ENCODE measurements at places on chromosomes 12 and 14. TPM values are rescaled to one million over a fixed set of nuclear protein-coding genes. Genes with fewer than 3 reads are reported as not detected.

- no peak for DNase-seq
These were observed 125.5 kb downstream of the DAAM1 start for GRCh38 chr14:59313658-59314608.

GRCh38 chr12:65742018-65743010 lies 82.0 kb upstream of the HMGA2 start:
- DNase-seq = peak; percentile 66

- no peak for DNase-seq
These were observed 24.5 kb upstream of the KIF21A start for GRCh38 chr12:39467432-39467870.

- DNase-seq = peak; percentile 12
These were observed 38.0 kb downstream of the ABCD2 start for GRCh38 chr12:39581592-39581991.

GRCh38 chr12:93404961-93405849 lies 27.5 kb downstream of the NUDT4 start:
- DNase-seq = no peak

DNA sequence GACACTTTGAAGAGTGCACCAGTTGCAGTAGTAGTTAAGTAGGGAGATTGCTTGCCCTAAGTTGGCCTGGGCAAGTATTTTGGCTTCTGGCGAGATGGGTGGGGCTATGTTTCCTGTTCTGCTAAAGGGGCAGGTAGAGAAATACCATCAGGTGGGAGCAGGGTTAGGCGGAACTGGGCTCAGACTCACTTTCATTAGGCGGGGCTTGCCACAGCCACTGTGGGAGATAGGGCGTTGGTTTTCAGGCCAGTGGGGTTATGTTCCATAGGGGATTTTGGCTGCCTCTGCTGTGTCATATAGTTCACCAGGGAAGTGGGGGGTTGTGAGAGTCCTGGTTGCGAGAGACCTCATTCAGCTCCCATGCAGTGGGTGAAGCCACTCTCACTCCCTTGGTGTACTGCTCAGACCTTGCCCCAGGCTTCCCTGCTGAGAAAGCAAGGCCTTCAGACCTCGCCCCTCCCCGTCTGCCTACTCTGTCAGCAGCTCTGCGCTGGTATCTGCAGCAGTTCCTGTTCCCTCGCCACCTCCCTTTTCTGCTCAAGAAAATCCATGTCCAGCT lies 43.3 kb downstream of the AEBP2 start:
- DNase-seq = no peak

- DNase-seq = peak; percentile 77
These were observed 147.9 kb upstream of the NCOR2 start for GRCh38 chr12:124715121-124715990.

DNA sequence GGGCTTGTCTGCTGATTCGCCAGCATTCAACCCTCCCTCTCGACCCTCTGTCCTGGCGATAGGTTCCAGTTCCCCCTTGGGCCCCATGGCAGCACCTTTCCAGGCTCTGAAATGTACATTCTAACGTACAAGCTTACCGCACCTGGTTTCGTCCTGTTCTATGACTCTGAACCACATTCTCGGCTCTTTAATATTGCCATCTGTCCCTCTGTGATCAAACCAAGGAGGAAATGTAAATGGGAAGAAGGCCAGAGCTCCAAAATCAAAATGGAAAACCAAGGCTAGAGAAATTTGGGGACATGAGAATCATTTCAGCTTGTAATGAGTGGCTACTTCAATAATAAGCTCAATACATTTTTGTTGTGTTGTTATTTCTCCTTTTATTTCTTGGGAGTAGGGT lies 117.2 kb downstream of the TTC7B start:
- DNase-seq = no peak

DNA sequence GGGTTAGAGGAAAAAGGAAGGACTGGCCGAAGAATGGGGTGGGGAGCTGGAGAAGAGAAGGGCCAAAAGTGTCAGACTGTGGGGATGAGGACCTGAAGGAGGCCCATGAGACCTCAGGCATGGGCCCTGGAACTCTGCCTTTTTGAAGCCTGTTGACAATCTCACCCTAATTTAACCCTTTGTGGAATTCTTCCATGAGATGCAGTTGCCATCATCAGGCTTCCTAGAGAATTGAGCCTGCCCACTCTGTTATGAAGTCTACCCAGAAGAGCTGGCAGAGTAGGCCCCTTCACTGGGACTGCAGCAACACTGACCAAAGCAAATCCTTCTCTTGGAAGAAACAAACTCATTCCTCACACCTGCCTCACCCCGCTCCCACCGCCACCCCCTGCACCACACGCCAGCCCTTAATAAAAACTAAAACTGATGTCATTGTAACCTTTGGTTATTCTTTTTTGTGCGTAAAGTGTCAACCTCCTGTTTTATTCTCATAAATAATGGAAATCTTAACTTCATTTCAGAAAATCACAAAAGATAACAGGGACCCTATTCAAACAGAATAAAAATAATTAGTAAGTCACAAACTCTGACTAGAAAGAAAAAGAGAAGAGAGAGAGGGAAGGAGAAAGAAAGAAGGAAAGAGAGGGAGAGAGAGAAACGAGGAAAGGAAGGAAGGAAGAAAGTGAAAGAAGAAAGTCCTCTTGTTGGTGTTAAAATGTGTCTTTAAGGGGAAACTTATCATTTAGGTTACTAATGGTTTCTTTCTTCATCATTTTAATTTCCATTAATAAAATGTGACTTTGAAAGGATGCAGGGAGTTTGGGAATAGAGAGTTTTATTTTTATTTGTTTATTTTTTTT lies 61.3 kb downstream of the CRADD start:
- DNase-seq = no peak

DNA sequence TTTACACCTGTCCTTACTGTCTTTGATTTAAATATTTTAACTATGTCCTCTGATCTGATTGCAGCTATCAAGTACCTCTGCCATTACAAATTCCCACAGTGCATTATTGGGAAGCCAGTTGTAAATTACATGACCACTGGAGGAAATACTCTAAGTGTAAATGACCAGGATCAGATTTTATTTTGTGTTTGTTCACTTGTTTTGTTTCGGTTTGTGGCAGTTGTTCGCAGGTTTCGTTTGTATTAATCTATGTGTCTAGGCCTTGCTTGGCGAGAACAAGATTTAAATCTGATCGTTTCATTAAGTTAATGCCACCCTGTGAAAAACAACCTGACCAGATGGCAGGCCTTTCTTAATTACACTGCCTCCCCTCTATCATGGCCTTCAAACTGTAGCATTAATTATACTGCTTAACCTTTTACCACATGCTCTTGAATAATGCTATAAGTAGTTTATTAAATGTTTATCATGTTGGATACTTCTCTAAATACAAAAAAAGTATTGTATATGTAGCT lies 990.1 kb downstream of the TMTC2 start:
- DNase-seq = no peak

DNA sequence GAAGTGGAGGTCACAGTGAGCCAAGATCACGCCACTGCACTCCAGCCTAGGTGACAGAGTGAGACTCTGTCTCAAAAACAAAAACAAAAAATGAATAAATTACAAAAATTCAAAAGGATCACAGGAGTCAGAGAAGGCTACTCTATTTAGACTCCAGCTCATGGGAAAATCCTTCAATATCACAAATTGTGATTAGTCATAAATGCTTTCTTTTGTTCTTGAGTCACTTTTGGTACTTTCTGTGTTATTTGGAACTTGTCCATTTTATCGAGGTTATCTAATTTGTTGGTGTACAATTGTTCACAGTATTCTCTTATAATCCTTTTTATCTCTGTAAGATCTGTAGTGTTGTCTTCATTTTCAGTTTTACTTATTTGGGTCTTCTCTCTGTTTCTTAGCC lies 18.9 kb downstream of the ALDH2 start:
- no peak for DNase-seq

DNA sequence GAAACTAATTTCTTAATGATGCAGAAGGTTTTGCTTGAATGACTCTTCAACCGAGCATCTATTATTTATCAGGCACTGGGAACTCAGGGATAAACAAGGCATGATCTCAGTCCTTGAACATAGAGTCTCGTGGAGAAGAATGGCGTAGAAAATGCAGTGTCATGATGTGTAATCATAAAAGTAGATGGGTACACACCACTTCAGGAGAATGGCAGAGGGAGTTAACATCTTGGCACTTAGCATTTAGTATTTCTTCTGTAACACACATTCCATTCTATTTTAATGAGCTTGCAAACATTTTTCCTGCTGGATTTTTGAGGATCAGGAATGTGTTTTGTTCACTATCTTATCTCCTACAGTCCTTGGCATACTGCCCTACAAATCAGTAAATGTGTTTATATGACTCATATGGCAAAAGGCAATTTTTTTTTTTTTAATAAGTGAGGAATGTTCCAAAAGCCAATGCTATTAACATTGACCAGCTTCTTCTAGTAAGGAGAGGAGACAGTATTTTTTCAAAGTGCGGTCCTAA lies 3.8 kb downstream of the TXNRD1 start:
- DNase-seq = peak; percentile 82

DNA sequence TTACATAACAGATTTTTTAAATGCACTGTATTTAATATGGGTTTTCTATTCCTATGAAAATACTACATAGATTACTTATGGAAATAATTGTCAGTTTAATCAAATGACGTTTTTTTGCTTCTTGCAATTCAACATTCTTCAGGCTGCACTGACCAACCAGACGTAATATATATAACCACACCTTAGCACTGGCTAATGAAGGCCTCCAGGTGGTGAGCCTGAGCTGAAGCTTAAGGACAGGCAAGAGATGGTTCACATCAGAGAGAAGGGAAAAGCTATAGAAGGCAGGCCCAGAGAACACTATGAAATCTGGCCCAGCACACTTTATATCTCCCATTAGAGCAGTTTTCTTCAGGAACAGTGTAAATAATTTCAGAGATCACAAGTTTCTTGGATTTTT lies 2.8 kb upstream of the MDGA2 start:
- DNase-seq = no peak

GRCh38 chr14:69152181-69152901 lies 578 bp downstream of the DCAF5 start:
- DNase-seq = peak; percentile 56

GRCh38 chr14:54472315-54472714 lies 16.5 kb downstream of the GMFB start:
- DNase-seq = peak; percentile 94

- DNase-seq = no peak
These were observed 193.9 kb upstream of the OR4E1 start for GRCh38 chr14:21867541-21867940.

GRCh38 chr12:106790020-106790419 lies 15.5 kb downstream of the RIC8B start:
- no peak for DNase-seq

- no peak for DNase-seq
These were observed 697 bp upstream of the TULP3 start for GRCh38 chr12:2890001-2890387.

GRCh38 chr12:69284131-69284530 lies 44.8 kb downstream of the CPSF6 start:
- DNase-seq = peak; percentile 73

DNA sequence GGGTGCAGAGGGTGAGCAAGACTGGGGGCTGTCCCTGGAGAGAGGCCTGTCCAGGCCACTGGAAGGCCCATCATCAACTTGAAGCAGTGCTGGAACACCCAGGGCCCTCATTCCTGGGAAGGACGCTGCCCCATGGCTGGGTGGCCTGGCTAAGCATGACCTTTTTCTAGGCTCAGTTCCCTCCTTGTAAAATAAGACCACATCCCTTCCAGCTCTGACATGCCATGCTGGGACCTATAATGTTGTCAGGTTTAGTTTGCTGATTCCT lies 62.8 kb downstream of the SYNE3 start:
- no peak for DNase-seq

- DNase-seq = peak; percentile 78
These were observed 756 bp downstream of the TULP3 start for GRCh38 chr12:2891240-2892053.

- no peak for DNase-seq
These were observed 685.3 kb downstream of the TRHDE start for GRCh38 chr12:72957454-72957853.

- DNase-seq = no peak
These were observed 312.4 kb upstream of the PRKD1 start for GRCh38 chr14:30240018-30240417.

GRCh38 chr14:103221781-103222358 lies 98.6 kb downstream of the TNFAIP2 start:
- DNase-seq = no peak

DNA sequence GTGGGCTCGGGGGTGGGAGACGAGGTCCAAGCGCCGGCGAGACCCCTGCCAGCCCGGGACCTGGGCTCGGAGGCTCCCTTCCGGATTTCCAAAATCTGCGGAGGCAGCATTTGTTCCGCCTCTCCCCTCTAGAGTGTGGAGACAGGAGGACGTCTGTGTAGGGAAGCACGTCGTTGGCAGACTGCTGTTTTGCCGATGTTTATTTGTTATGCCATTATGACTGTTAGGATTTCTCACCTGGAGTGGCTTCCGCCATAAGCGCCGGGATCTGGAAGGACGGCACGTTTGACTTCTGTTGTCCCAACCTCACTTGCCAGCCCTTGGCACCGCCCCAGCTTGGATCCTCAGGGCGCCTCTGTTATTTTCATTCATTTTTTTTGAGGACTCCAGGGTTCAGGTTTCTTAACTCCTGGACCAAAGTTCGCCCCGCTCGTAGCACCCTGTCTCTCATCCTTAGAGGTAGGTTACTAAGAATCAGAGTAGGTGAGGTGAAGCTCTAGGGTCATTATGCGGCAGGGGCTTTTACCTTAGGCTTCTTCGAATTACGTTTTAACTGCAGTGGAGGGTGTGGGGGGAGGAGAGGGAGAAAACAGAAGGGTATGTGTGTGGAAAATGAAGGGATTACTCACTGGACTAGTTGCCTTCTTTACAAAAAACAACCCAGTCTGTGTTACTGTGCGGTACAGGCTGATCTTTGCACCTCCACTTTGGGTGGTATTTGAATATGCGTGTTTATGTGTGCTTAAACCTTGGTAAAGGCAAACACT lies 547 bp upstream of the PYGL start:
- DNase-seq = peak; percentile 56

GRCh38 chr12:92253301-92253700 lies 107.7 kb upstream of the BTG1 start:
- DNase-seq = no peak

GRCh38 chr12:57816001-57816854 lies 2.3 kb downstream of the AVIL start:
- no peak for DNase-seq

The TESPA1 gene
- not detected for total RNA-seq

The PA2G4 gene
- total RNA-seq = 327 TPM

The SLC2A14 gene
- total RNA-seq = 0.09 TPM

The TSHR gene
- total RNA-seq = not detected

The PIWIL1 gene
- total RNA-seq = not detected

The PNP gene
- 97.0 TPM for total RNA-seq

The VTI1B gene
- 111 TPM for total RNA-seq

The MMAB gene
- total RNA-seq = 97.6 TPM

The SLC25A21 gene
- total RNA-seq = 4.3 TPM

The IRAK3 gene
- total RNA-seq = 0.37 TPM

The NEUROD4 gene
- not detected for total RNA-seq

The MYF6 gene
- total RNA-seq = not detected
